ENCODE measurements at places on chromosomes 13 and 19. TPM values are rescaled to one million over a fixed set of nuclear protein-coding genes. Genes with fewer than 3 reads are reported as not detected.

- no peak overlapping the region for H3K27ac ChIP-seq
- H3K4me3 ChIP-seq = no peak overlapping the region
- H3K4me1 ChIP-seq = no peaks in the 10 kb centered on the region
- H3K36me3 ChIP-seq = no peaks in the 10 kb centered on the region
Observed at GRCh38 chr13:105827111-105827809, 708.2 kb downstream of the EFNB2 start.

Gene RB1
- total RNA-seq = 38.3 TPM

GRCh38 chr19:16160943-16161560 lies 12.3 kb downstream of the CIB3 start:
- no peaks in the 10 kb centered on the region for H3K4me1 ChIP-seq
- DNase-seq = no peak
- H3K4me3 ChIP-seq = no peak overlapping the region
- H3K27ac ChIP-seq = no peak overlapping the region

DNA sequence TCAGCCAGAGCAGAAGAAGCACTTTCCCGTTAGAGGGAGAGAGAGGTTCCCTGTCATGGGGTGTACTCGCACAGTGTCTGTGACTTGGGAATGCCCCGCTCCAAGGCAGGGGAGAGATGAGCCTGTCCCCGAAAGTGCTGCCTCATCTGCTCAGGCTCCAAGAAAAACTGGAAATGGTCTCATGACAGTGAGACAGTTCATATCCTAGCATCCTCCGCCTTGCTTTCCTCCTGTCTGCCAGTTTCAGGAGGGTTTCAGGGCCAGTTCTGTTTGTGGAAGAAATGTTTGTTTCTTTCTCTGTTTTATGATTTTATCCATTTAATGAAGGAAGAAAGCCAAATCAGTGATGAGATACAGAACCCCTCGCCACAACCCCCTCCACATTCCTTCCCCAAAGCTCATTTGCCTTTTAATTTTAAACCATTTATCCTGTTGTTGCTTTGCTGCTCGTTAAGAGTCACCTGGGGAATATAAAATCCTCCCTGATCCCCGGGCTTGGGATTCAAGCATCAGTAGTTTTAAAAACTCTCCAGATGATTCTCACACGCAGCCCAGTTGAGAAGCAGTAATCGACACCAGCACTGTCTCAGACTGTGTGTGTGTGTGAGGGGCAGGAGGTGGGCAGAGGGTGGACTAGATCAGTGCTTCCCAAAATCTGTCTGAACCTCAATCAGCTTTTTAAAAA lies 144.6 kb upstream of the UBL3 start:
- H3K27ac ChIP-seq = no peak overlapping the region
- H3K27me3 ChIP-seq = no peaks in the 10 kb centered on the region
- no peaks in the 10 kb centered on the region for H3K4me1 ChIP-seq
- no peak for DNase-seq
- no peak overlapping the region for H3K4me3 ChIP-seq

Gene SKA3
- total RNA-seq = 6.3 TPM

DNA sequence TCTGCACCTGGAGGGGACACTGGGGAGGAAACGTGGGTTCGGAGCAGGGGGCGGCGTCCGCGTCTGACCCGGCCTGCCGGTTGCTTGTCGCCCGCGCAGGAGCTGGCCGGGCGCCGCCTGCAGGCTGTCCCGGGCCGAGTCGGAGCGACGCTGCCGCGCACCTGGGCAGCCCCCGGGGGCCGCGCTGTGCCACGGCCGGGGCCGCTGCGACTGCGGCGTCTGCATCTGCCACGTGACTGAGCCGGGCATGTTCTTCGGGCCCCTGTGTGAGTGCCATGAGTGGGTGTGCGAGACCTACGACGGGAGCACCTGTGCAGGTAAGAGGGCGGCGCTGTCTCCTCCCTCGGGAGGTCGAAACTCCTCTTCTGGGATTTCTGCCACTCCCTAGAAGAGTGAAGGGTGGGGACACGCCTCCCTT lies 1.3 kb downstream of the ITGBL1 start:
- H3K4me1 ChIP-seq = no peaks in the 10 kb centered on the region
- no peak for DNase-seq
- H3K4me3 ChIP-seq = no peak overlapping the region
- no peaks in the 10 kb centered on the region for H3K27me3 ChIP-seq

DNA sequence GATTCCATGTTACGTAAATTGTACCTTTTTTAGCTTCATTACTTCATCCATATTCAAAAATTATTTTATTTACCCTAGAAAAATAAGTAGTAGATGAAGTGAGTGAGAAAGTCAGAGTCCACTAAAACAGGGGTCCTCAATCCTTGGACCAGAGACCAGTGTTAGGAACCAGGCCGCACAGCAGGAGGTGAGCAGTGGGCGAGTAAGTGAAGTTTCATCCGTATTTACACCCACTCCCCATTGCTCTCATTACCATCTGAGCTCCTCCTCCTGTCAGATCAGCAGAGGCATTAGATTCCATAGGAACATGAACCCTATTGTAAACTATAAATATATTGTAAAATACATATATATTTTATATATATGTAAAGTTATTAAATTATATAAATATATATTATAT lies 119.0 kb downstream of the PAN3 start:
- peaks cover 22% of the 10 kb centered on the region for H3K36me3 ChIP-seq
- H3K27ac ChIP-seq = no peak overlapping the region
- no peaks in the 10 kb centered on the region for H3K4me1 ChIP-seq
- no peak for DNase-seq
- no peak overlapping the region for H3K4me3 ChIP-seq

- DNase-seq = no peak
- H3K27me3 ChIP-seq = no peaks in the 10 kb centered on the region
- H3K27ac ChIP-seq = no peak overlapping the region
- H3K4me3 ChIP-seq = no peak overlapping the region
- peaks cover 25% of the 10 kb centered on the region for H3K4me1 ChIP-seq
Observed at GRCh38 chr19:34432797-34433196, 4.6 kb downstream of the UBA2 start.

DNA sequence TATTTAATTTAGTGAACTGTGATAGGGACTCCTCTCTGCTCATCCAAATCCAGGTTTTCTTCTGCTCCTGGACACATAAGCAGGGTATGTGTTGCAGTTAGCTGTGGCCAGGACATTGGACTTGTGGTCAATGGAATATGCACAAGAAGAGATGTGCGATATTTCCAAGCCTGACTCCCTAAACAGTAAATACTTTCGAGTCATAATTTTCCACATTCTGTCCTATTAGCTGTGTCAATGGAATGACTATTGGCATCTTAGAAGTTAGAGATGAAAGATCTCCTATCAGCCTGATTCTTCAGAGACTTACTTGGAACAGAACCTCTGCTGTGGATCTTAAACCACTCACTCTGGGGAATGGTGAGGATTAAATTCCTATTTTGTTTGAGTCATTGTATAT lies 771.0 kb downstream of the EFNB2 start:
- H3K27ac ChIP-seq = no peak overlapping the region
- H3K36me3 ChIP-seq = no peaks in the 10 kb centered on the region
- no peaks in the 10 kb centered on the region for H3K27me3 ChIP-seq

DNA sequence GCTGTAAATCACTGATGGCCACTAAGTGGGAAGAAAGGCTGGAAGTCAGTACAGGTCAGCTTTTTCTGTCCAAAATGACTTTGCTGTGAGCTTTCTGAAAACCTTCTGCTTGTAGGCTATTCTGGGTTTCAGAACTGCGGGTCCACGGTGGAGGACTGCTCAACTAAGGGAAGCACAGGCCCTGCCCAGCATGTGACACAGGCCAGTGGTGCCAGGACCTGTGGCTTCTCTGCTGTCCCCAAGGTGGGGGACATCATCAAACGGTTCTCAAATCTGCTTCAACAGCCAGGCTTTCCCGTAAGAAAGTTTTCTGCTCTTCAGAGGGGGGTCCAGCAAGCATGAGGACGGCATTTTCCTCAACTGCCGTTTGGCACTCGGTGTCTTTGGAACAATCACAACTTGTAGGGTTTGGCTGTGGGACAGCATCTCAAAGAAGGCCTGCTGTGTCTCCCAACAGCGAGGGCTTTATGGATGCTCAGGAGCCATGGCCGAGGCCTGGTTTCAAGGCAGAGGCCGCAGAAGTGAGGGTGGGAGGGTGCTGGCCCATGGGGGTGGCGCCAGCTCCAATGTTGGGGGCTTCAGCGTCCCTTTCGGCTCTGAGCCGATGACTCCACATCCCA lies 3.8 kb downstream of the SGTA start:
- H3K27ac ChIP-seq = no peak overlapping the region
- DNase-seq = no peak
- no peak overlapping the region for H3K4me3 ChIP-seq
- 0 out of 2 replicates have a peak, but pooled peaks cover 7% of the 10 kb centered on the region for H3K36me3 ChIP-seq

- H3K27ac ChIP-seq = peak overlapping the region; percentile 89
- H3K4me1 ChIP-seq = peaks cover 69% of the 10 kb centered on the region
- H3K27me3 ChIP-seq = no peaks in the 10 kb centered on the region
- DNase-seq = peak; percentile 96
- peak overlapping the region; percentile 74 for H3K4me3 ChIP-seq
- peaks cover 4% of the 10 kb centered on the region for H3K36me3 ChIP-seq
Observed at GRCh38 chr19:49676136-49676783, 811 bp upstream of the PRMT1 start.

DNA sequence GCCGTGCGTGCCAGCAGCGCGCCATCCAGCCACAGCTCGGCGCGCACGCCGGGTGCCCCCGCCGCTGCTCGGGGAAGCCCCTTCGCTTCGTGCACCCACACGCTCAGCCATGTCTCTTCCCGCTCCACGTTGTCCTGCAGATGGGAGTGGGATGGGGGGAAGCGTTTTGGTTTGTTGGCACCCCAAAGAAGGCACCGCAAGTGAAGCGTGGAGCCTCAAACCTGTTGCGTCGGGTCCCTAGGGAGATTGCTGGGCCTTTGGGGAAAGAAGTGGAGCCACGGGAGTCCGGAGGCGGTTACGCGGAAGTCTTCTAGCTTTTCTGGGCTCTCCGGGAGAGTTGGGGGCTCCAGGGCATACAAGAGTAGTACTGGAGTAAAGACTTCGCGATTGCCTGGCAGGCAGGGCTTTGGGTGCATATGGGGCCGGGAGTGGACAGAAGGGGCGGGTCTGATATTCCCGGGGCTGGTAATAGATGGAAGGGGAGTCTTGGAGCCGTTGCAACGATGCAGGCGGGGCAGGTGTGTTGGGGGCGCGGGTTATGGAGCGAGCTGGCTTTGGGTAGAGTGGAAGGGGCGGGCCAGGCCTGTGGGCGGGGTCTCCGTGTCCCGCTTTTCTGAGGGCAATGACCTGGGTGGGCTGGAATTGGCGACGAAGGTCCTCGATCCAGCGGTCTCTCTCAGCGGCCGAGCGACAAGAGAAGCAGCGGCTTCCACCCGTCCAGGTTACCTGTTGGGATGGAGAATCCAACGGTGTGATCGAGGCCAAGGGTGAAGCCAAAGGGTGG lies 6.5 kb downstream of the RASAL3 start:
- DNase-seq = no peak
- no peak overlapping the region for H3K27ac ChIP-seq
- H3K4me3 ChIP-seq = no peak overlapping the region
- no peaks in the 10 kb centered on the region for H3K36me3 ChIP-seq

Gene TEX26
- not detected for total RNA-seq

GRCh38 chr19:16148443-16149229 lies 5.2 kb downstream of the HSH2D start:
- H3K4me3 ChIP-seq = no peak overlapping the region
- peaks cover 6% of the 10 kb centered on the region for H3K36me3 ChIP-seq
- H3K4me1 ChIP-seq = peaks cover 22% of the 10 kb centered on the region
- H3K27me3 ChIP-seq = no peaks in the 10 kb centered on the region
- no peak for DNase-seq

DNA sequence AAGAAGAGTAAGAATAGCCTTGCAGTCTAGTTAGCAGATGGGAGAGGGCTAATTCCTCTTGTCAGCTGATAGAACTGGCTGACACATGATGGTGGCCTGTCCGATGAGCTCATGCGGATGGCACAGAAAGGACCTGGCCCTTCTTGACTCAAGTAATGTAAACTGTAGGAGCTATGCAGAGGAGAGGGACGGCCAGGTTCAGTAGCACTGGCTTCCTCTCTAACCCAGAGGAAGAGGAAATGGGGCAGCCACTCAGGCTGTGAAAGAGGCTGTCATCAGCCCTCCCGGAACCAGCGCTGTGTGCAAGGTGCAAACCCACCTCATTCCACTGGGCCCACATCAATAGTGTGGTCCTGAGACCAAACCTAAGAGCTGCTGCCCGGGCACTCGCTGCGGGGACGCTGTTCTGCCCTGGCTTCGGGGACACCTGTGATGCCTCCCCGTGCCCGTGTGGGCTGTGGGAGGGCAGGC lies 30.8 kb upstream of the USE1 start:
- no peaks in the 10 kb centered on the region for H3K27me3 ChIP-seq
- peaks cover 12% of the 10 kb centered on the region for H3K36me3 ChIP-seq
- no peak for DNase-seq
- H3K4me3 ChIP-seq = no peak overlapping the region
- H3K27ac ChIP-seq = no peak overlapping the region

GRCh38 chr13:90336507-90336906 lies 1011.0 kb upstream of the MIR17HG start:
- H3K4me3 ChIP-seq = no peak overlapping the region
- DNase-seq = no peak
- no peaks in the 10 kb centered on the region for H3K36me3 ChIP-seq

- H3K27ac ChIP-seq = no peak overlapping the region
- no peaks in the 10 kb centered on the region for H3K27me3 ChIP-seq
- H3K36me3 ChIP-seq = no peaks in the 10 kb centered on the region
- H3K4me1 ChIP-seq = peaks cover under 1% of the 10 kb centered on the region
- H3K4me3 ChIP-seq = no peak overlapping the region
Observed at GRCh38 chr13:37074703-37075102, 15.2 kb upstream of the SUPT20H start.

- DNase-seq = no peak
- 0 out of 2 replicates have a peak, but pooled peaks cover 3% of the 10 kb centered on the region for H3K36me3 ChIP-seq
- 0 out of 2 replicates have a peak overlapping the region, but pooled peaks have one; percentile 27 for H3K27ac ChIP-seq
- H3K27me3 ChIP-seq = no peaks in the 10 kb centered on the region
Observed at GRCh38 chr19:42246143-42246921, 3.9 kb upstream of the GSK3A start.

All from Karpas-422 (cell line).